Adipocyte (in vitro differentiated cells): ENCODE measurements at places on chromosomes 5 and 9.
A peak's percentile ranks its signal among the peaks of the same experiment; 100 is the strongest.

DNA sequence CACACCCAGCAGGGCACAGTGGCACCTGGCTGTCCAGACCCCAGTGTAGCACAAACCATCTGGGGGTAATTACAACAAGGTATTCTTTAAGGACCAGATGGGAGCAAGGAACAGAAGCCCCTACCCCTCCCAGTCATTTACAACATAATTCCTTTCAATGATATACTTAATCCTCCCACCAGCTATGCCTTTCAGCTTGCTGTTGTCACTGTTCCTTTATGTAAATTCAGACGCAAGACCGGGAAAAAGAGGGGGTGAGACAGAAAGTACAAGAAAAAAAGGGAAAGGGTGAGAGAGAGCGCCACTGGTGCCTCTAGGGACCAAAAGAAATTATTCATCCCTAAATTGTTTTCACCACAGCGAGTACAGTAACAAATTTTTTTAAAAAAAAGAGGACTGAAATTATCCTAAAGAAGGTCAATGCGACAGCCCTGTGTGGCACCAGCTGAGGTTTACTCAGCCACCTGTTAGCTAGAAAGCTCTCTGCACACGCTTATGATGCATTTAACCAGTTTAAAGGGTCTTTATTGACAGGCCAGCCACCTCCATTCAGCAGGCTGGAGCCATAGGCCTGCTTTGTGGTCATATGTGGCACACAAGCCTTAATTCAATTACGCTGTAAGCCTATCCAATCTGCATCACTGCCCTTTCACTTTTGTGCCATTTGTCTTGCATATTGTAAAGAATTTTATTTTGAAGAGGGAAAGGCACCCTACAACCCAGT lies 210.2 kb upstream of the ISL1 start:
- DNase-seq = no peak

DNA sequence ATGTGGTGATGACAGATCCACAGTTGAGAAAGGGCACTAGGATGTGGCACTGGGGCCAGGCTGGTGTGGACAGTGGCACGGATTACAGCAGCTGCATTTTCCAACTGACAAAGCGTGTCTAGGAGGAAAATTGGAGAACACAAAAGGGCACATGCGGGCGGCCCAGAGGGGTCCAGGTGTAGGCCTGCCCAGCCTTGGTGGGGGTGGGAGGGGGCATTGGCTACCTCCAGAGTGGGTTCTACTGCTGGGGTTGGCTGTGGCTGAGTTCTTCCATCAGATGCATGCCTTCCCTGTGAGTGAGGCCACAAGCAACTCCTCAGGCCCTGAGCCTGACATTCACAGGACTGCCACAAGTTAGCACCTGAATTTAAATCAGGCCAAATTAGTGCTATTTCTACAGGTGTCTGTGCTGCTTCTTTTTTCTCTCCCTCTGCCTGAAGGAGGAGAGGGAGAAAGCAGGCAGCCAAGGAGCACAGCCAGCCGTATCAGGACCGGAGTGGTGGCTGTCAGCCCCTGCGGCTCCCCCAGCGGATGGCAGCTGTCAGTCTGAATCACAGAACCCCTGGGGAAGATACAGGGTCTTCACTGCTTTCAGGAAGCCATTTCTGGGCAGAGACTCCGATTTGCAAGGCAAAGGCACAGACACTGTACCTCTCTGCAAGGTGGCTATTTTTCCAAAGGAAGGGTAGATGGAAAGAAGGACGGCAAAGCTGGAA lies 464.2 kb downstream of the SPOCK1 start:
- no peak for DNase-seq

DNA sequence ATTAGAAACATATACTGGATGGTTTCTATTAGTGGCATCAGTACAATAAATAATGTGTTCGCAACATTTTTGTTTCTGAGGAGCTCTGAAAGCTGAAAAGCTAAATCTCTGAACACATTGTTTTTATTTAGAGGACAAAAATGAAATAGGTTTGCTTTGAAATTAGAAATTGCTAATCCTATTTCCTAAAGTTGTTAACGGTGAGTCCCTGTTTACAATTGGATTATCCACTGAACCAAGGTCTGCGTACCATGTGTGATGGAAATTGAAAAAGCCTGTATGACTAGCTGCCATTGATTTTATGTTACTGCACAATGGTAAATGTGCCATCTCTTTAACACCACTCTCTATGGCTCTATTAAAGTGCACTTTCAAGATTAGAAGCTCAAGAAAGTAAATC lies 297.7 kb upstream of the NUDT12 start:
- no peak for DNase-seq

DNA sequence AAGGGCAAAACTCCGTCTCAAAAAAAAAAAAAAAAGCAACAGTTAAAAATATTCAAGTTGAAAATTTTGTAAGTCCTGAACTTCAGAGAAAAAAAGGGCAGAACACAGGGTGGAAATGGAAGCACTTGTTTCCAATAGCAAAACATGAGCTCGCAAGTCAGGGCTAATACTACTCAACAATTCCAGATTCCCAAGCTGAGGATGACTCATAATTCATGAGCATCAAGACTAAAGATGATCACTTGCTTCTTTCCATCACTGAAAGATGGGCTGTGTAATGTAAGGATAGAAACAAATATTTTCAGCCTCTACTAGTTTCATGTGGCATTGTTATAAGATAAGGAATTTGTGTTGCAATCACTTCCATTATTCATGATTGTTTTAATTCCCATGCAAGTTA lies 33.5 kb upstream of the FST start:
- no peak for DNase-seq

GRCh38 chr5:64874753-64875152 lies 106.0 kb downstream of the CWC27 start:
- DNase-seq = peak; percentile 85

DNA sequence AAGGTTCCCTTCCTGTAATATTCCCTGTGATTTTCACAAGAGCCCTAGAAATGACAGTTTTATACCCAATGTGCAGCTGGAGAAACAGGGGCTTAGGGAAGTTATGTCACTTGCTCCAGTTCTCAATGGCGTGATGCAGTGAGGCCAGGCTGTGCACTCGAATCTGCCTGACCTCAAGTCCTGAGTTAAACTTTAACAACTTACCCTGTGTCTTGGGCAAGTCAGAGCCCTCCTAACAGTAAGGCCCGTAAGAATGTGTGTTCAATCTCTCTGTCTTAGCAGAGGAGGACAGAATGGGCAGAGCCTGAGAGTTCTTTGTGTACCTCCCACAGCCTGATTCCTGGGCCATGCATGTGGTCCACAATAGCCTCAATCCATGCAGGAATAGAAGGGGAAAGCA lies 181.1 kb downstream of the TRIM32 start:
- DNase-seq = no peak

GRCh38 chr9:97831843-97832636 lies 21.0 kb upstream of the FOXE1 start:
- DNase-seq = no peak

DNA sequence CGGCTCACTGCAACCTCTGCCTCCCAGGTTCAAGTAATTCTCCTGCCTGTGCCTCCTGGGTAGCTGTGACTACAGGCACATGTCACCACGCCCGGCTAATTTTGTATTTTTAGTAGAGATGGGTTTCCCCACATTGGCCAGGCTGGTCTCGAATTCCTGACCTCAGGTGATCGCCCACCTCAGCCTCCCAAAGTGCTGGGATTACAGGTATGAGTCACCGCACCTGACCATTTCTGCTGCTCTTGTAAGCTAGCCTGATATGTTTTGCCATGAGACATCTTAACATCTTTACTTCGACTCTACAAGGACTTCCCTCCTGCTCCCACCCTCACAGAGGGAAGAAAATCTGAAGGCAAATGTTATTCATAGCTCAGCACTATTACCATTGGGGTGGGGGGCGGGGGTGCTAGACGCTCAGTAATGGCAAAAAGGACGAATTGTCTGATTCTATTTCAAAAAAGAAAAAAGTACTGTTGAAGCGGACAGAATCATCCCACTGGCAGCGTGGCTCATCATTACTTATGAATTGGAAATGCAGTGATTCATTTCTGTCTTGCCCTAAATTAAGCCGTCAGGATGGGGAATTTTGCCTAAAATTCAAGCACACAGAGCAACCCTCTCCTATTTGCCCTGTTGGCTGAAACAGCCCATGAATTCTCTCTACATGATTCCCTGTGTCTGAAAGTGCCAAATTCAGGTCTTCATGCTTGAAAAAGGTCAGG lies 46.4 kb upstream of the WWC1 start:
- no peak for DNase-seq

- no peak for DNase-seq
Observed at GRCh38 chr5:74993743-74994142, 58.6 kb downstream of the GCNT4 start.

GRCh38 chr9:30060976-30061375 lies 2323.5 kb upstream of the ACO1 start:
- DNase-seq = no peak

DNA sequence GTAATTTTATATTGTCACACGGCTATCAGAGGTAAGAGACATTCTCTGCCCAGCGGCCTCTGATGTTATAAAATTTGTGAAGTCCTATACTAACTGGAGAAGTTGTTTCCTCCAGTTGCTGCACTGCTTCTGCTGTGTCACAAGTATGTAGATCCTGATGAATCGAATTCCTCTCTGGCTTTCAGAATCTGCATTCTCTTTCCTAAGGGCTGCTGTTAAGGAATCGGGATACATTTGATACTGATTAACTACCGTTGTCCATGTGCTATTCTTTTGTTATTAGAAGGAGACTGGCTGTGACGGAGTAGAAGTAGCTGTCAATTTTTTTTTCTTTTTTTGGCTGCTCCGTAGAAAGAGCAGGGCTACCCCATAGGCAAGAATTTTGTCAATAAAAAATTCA lies 81.7 kb upstream of the LRRC70 start:
- DNase-seq = no peak

GRCh38 chr5:34507933-34508332 lies 148.2 kb upstream of the RAI14 start:
- DNase-seq = no peak

DNA sequence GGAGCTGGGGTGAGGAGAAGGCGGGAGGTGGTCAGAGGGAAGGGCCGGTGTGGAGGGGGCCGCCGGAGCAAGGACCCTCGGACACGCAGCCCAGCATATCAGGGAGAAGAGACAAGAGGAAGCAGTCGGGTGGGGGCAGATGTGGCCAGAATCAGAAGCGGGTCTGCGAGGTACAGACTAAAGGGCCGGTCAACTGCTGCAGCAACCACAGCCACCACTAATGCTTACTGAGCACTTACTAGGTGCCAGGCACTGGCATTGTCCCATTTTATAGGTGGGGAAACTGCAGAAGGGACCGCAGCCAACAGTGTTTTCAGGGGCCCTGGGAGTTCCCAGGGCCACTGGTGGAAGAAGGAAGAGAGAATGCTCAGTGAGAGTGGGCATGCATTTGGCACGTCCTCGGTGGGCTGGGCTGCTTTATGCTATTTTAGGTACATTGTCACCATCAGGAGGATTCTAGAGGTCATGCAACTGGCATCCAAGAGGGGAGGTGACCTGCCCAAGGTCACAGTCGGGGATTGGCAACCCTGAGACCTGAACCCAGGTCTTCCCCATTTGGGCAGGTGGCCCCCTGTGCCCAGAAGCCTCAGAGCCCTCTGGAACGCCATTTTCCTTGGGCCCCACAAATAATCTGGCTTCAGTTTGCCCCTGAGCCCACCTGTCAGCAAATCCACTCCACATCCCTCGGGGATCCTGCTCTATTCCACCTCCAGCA lies 53.4 kb downstream of the DUSP1 start:
- no peak for DNase-seq

DNA sequence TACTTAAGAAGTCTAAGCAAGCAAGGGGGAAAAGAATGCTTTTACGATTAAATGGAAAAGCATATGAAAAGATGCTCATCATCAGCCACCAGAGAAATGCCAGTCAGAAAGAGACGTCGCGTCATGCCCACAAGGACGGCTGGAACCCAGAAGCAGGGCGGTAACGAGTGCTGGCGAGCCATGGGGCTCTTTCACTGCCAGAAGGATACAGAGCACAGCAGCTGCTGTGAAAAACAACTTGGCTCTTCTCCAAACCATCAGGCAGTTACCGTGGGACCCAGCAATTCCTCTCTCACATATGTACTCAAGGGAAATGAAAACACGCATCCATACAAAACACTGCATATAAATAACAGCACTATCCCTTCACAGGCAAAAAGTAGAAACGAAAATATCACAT lies 95.5 kb downstream of the CAMSAP1 start:
- DNase-seq = no peak

- no peak for DNase-seq
Observed at GRCh38 chr9:127905004-127905728, 5.8 kb upstream of the ST6GALNAC6 start.

DNA sequence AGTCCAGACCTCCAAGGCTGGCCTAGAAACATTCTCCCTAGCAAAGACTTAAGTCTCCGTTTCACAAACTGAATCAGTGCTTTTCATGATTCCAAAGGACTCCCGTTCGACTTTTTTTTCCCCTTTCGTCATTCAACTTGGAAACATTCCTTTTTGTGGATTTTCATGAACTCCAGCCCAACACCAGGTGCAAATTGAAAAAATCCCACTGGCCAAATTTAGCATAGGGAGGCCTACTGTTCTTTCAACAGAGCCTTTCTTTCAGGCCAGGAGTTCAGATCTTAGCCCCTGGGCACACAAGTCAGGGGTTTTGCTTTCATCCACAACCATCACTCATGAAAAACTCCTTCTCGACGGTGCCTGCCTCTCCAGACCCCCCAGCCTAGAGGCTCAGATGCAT lies 285.3 kb downstream of the PIK3R1 start:
- DNase-seq = no peak
